Amygdala (tissue), 56 donors: ENCODE measurements at places on chromosomes 16 and 17.

DNA sequence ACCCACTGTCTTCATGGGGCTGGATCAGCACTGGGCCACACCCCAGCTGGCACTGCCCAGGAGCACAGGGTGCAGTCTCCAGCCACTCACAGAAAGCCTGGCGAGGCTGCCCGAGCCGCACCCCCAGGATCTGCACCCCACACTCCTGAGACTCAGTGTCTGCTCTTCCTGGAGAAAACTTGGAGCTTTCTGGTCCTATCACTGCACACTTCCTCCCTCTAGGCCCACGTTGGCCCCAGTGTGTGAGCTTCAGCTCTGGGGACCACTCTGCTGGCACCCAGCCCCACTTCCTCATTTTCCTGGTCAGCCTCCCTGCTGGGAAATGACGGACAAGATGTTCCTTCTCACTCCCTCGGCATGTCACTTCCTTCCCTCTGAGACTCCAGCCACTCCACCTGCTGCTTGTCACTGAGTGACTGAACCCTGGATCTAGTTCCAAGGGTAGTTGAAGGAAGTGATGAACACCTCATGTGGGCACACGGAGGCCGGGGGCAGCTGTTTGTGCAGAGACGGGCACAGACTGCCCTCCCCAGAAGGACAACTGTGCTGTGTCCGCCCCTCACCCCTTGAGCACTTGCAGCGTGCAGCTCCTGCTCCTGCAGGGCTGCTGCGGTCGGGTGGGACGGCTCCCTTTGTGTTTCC lies 29.0 kb downstream of the ZC3H18 start:
- no peak for DNase-seq

DNA sequence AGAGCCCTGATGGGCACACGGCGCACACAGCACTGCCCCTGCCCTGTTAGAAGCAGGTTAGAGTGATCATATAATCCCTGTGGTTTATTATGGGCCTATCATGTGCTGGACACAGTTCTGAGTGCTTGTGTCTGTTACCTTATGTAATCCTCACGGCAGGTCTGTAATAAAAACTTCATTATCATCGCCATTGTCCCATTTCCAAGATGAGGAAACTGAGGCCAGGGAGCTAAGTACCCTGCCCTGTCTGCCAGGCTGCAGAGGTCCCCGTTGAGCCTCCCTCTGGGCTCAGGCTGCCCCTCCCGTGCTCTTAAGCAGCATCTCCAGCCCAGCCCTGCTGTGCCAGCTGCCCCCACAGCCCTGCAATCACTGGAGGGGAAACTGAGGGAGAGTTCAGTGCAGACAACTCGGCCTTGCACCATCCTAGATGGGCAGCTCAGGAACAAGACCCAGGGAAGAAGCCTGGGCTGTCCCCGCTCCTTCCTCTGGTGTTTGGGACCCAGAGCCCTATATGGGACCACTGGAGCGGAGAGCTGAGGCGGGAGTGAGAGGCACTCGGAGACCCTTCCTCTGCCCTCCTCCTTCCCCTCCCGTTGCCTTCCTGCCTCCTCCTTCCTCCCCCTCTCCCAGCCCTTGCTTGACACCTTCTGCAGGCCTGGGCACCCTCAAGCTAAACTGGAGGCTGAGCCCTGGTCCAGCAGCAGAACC lies 42.0 kb downstream of the WNT3 start:
- DNase-seq: no peak

GRCh38 chr16:58481931-58482330 lies 18.0 kb upstream of the NDRG4 start:
- DNase-seq: no peak

- DNase-seq: no peak
Observed at GRCh38 chr16:84507011-84507982, 2.8 kb upstream of the MEAK7 start.

DNA sequence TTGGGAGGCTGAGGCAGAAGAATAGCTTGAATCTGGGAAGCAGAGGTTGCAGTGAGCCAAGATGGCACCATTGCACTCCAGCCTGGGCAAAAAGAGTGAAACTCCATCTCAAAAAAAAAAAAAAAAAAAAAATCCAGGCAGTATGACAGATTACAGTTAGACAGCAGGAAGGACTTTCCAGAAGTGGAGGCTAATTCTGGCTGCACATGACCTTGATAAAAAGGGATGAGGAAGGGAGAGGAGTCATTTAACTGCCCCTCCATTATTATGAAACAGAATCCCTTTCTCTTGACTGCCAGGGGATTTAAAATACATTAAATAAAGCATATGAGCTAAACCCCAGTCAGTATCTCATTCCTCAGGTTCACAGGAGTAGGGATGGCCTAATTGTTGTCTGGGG lies 1.8 kb upstream of the ARHGAP23 start:
- DNase-seq: no peak

- no peak for DNase-seq
Observed at GRCh38 chr16:12390644-12391043, 413.0 kb downstream of the CPPED1 start.

DNA sequence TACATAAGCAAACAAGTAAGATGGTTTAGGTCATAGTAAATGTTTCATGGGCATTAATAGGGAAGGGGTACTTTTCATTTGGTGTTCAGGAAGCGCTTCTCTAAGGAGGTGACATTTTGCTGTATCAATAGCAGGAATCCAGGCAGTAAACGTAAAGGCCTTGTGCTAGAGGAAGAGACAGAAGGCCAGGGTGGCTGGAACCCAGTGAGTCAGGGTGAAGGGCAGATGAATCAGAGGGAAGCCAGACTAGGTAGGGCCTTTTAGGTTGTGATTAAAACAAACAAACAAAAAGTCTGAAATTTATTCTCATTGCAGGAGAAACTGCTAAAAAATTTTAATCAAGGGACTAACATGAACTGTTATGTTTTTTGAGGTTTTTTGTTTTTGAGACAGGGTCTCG lies 6.5 kb downstream of the BMERB1 start:
- DNase-seq: no peak
